ENCODE measurements at places on chromosomes 7 and 10.
A peak's percentile ranks its signal among the peaks of the same experiment; 100 is the strongest.

- no peak for DNase-seq
These were observed 32.1 kb upstream of the TFEC start for GRCh38 chr7:116062666-116063065.

DNA sequence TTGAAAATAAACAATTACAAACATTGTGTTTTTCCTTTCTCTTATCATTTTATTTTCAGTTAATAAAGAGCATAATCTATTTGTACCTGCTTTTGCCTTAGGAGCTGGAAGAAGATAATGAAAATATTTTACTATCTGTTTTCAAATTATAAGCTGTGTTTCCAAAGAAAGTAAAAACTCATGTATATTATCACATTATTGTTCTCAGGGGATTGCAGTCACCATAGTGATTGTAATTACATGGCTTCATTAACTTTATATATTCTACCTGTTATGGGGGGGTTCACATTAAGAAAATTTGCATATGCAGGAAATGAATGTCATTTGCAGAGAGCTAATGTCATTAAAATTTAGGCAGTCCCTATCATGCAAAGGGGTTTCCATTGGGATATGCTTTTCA lies 542.3 kb downstream of the NXPH1 start:
- DNase-seq, result peak; percentile 56

DNA sequence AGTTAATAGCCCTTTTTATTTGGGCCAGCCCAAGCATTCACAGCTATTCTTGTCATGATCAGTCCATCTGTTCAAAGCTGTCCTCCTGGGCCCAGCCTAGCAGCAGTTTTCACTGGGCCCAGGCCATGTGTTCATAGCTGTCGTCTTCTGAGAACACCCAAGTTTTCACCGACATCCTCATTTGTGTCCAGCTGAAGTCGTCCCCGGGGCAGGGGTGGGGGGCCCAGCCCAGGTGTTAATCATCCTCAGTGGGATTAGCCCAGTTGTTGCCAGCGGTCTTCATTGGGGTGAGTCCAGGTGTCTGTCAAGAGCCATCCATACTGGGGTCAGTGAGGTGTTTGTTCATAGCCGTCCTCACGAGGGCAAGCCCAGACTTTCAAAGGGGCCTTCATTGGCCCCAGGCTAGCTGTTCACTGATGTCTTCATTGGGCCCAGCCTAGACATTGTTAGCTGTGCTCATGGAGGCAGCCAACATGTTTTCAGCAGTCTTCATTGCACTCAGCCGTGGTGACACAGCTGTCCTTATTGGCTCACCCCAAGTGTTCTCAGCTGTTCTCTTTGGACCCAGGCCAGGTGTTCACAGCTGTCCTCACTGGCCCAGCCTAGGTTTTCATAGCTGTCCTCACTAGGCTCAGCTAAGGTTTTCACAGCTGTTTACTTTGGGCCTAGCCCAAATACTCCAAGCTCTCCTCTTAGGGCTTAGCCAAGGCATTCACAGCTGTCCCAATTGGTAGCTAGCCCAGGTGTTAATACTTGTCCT lies 10.0 kb downstream of the FRG2B start:
- no peak for DNase-seq

GRCh38 chr7:34652809-34653208 lies 5.2 kb upstream of the NPSR1 start:
- DNase-seq, result no peak

- DNase-seq, result no peak
These were observed 17.4 kb downstream of the SHOC2 start for GRCh38 chr10:110936757-110937156.

GRCh38 chr7:22114440-22114981 lies 168.8 kb upstream of the CDCA7L start:
- no peak for DNase-seq

DNA sequence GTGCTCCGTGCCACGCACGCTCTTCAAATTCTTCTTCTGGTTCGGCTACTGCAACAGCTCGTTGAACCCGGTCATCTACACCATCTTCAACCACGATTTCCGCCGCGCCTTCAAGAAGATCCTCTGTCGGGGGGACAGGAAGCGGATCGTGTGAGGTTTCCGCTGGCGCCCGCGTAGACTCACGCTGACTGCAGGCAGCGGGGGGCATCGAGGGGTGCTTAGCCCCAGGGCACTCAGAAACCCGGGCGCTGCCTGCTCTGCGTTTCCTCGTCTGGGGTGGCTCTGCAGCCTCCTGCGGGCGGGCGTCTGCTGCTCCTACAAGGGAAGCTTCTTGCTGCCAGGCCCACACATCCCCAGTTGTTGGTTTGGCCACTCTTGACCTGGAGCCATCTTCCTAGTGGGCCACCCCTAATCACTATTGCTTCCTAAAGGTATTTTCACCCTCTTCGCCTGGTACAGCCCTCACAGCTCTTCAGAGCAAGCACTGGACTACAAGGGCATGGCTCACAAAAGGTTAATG lies 2.5 kb downstream of the ADRA2A start:
- DNase-seq, result no peak

DNA sequence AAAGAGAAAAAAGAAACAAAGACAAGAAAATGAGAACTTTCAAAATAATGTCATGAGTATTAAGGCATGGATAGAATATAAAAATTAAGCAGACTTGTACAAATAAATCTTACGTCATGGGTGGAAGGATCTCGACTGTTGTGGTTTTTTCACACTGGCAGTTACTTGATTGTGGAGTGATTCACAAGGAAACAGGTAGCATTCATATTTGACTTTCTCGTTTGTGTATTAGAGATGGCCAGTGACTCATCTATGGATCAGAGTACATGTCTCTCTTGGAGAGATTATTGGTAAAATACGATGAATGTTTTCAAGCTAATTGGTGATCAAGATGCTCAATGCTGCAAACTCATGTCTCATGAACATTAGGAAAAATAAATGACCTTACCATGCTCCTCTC lies 564.3 kb downstream of the GATA3 start:
- DNase-seq, result no peak

DNA sequence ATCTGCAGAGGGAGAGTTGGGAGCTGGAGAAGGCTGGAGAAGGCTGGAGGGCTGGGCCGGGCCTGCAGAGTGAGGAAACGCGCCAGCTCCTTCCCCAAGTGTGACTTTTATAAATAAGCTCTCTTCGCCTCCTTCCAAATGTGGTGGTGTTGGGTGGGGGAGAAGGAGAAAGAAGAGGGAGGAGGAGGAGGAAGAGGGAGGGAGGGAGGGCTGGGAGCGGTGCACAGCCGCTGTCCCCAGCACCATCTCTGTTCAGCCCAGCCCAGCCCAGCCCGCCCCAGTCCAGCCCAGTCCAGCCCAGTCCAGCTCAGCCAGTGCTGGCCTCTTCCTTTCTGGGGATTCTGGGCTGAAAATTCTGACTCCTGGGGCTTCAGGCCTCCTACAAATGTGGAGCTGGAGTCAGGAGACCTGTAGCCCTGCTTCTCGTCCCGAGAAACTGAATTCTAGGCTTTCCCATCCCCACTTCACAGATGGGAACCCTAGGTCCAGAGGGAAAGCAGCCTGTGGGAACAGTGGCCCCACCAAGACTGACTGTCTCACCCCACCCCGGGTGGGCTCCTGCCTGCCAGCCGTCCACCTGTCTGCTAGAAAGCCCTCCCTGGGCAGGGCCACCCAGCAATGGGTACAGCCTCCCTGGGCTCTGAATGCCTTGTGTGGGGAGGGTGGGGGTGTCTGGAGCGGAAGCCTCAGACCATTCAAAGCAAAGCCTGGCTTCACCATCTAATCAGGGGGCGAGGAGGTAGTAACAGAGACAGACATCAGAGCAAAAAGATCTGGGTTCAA lies 2.3 kb downstream of the STX1A start:
- DNase-seq, result no peak

DNA sequence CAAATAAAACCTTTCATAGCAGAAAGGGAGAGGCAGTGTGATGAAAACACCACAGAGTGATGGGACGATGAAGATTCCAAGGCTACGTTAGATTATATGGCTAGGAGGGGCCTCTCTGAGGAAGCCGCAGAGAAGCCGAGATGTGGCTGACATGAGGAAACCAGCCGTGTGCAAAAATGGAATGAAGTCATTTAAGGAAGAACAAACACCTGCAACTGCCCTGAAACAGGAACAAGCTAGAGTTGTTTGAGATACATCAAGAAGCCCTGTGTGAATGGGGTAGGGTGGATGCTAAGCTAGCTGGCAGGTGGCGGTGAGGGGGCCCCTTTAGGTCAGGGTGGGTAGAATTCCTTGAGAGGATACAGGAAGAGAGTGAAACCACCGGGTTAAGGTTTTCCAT lies 129.5 kb downstream of the KLF6 start:
- no peak for DNase-seq

GRCh38 chr7:116354546-116355423 lies 144.4 kb downstream of the TES start:
- peak; percentile 35 for DNase-seq

DNA sequence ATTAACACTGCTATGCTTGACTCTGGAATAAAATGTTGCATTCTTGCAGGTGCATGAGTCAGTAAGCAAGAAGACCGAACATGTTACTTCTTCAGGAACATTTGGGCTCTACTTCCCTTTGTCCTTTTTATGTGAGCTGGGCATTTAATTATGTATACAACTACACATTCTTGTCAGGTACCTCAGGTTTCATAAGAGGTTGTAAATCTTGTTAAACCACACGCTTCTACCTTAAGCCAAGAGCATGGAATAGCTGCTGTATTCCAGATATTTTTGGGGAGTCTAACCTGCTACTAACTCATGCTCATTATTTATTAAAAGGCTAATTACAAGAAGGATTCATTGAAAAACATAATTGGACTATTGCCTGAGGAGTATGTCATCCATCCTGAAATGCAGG lies 414.2 kb upstream of the KLF6 start:
- no peak for DNase-seq

DNA sequence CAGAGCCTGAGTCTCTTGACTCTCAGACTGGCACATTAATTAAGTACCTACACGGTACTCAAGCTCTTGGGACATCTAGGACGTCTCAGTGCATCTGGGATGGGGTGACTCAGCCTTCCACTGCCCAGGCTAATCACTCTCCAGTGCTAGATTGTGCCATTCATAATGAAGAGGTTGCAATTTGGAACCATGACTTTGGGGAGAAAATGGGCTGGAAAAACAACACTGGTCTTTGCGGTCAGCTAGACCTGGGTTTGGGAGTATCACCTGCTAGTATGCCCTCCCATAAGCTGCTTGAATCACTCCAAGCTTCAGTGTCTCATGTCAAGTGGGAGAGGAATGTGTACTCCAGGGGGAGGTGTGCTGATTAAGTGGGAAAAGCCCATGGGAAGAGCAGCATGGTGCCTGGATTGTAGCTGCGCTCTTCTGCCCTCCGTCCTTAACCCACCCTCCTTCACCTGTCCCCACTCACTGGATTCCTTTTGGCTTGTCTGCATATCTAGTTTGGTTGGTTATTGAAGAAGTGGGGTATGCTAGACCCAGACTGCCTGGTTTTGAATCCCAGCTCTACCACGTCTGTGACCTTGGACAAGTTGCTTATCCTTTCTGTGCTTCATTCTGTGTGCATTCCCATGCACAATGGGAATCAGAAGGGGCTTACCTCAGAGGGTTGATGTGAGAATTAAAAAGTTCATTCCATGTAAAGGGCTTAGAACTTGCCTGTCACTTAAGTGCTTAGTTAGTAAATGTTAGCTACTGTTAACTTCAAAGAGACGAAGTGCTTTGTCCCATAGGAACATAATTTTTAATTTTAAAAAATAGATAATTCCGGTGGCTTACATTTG lies 3.8 kb downstream of the NFE2L3 start:
- peak; percentile 49 for DNase-seq

- DNase-seq, result no peak
These were observed 162.9 kb upstream of the SMIM30 start for GRCh38 chr7:113281223-113281622.

DNA sequence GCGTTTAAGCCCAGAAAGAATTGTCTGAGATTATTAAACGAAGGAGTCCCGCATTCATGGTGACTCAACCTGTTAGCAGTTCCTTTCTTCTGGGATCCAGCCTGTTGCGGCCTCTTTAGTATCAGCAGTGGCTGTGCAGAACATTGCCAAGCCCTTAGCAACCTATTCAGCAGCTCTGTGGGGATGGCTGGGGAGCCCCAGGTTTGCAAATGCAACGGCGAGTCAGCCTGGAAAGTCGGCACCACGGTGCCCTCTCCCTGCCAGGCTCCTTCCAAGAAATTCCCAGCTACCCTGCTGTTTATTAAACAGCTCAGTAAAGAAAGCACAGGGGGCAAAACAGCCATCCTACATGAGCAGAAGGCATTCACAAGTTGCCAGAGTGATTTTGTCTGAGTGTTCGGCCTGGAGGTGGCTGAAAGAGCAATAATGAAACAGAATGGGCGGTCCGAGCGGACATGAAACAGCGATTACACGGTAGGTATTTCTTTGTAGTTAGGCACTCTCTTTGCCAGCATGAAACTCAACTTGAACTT lies 198.3 kb downstream of the BAMBI start:
- DNase-seq, result no peak

DNA sequence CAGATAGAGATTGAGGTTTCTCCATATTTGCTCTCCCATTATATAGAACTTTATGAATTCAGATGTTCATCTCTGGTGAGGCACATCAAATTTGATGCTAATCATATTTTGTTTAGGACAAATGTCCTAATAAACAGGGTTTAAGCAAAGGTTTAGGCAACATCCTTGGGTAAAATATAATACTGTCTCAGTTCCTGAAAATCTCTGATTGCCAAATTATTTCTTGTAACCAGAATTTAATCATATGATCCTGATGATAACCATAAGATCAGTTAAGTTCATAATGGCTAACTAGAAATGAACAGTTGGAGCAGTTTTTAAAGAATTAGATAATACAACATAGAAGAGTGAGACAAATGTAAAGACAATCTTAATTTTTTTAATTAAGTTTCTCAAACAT lies 18.6 kb downstream of the CUTC start:
- DNase-seq, result no peak

DNA sequence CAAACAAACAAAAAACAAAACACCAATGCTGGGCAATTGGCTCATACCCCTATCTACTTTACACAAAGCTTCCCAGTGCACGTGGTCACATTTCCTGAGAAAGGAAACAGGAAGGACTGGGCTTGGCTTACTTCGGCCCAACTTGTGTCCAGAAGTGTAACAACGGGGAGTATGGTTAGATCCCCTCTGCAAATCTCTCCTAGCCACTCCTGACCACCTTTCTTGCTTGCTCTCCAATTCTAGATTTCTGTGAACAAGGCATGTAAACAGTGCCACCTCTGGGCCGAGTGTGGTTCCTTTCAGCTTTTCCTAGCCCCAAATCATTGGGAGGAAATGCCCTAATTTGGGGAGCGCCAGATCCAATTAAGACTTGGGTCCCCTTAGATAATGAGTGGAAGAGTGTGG lies 21.0 kb upstream of the FRAT2 start:
- no peak for DNase-seq

DNA sequence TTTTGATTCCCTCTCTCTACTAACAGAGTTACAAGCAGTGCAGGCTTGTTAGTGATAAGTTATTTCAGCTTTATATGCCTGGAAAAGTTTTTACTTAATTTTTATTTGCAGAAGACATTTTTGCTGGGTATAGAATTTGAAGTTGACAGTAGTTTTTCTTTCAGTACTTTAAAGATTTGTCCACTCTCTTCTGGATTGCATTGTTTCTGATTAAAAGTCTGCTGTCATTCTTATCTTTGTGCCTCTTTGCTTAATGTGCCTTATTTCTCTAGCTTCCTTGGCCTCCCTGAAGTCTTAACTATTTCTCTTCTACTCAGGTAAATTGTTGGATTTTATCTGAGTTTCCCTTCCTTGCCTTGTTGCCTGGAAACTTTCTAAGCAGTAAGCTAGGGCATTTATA lies 36.2 kb downstream of the PLCE1 start:
- no peak for DNase-seq
